Immature natural killer cell (primary cell): ENCODE measurements at places on chromosomes 11 and 22.

GRCh38 chr11:122746050-122746478 is 90.5 kb downstream of the UBASH3B start:
- peak; percentile 68 for DNase-seq

DNA sequence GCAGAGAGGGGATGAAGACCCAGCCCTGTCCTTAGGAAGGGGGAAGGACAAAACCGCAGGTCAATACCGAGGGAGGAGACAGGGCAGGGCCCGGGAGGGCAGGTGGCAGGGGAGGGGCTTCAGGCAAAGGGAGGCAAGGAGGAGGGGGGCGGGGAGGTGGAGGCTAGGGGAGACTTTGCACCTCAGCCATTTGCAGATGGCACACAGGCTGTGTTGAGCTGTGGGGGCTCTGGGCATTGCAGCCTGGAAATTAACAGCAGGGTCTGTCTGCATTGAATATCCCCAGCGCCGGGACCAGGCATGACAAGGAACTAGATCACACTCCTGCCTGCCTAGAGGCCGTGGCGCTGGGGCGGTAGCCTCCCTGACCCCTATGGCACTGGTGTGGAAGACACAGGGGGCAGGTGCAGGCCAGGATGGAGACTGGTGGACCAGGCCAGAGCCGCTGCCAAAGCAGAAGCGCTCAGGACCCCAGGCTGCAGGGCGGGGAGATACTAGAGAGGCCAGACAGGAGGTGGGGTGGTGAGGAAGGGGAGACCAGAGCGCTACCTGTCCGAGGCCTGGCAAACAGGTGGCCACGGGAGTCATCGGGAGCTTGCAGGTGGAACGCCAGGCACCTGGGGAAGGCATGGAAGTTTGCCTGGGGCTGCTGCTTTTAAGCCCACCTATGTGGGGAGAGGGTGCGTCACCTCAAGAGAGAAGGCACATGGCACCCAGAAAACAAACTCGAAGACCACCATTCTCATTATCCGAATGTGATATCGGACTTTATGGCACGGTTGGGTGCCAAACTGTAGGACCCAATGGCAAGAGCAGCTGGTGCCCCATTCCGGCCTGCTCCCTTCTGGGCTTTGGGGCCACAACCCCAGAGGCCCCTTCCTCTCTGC is 11.5 kb downstream of the CBX6 start:
- DNase-seq = no peak

- no peak for DNase-seq
Observed at GRCh38 chr11:86519064-86519911, 144.6 kb downstream of the CCDC81 start.

- DNase-seq = no peak
Observed at GRCh38 chr11:125102510-125102909, 8.9 kb downstream of the TMEM218 start.

DNA sequence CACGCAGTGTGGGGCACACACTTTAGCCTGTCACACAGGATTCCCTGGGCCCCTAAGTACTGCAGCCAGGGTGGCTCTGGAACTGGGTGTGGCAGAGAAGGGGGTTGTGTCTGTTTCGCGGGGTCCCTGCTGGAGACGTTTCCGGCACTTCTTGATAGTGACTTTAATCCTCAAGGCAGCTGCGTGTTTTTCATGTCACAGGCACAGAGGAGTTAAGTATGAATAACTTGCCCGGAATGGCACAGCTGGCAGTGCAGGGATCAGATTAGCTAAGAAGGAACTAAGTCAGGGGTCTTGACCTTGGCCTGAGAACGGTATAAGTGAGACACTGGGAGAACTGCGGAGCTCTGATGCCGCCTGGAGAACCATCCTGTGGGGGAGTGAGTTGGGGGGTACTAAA is 7.5 kb upstream of the KRTAP5-7 start:
- DNase-seq = no peak

- DNase-seq = no peak
Observed at GRCh38 chr11:70556884-70557741, 158.8 kb downstream of the CTTN start.
